H1 (cell line): ENCODE measurements at places on chromosomes 12 and 14. TPM values are rescaled to one million over a fixed set of nuclear protein-coding genes. Genes with fewer than 3 reads are reported as not detected.

Gene ALX1
- 0.73 and 0.80 TPM in 2 replicates for total RNA-seq

Gene ESRRB
- 0.45 and 0.48 TPM in 2 replicates for total RNA-seq

Gene GOLGA3
- 33.1 and 33.4 TPM in 2 replicates for total RNA-seq

Gene BEGAIN
- total RNA-seq, result 2.1 and 3.0 TPM in 2 replicates

Gene RNASE11
- not detected in 2 replicates for total RNA-seq

GRCh38 chr14:57957441-57957840 is 91.5 kb upstream of the SLC35F4 start:
- no peak for DNase-seq

DNA sequence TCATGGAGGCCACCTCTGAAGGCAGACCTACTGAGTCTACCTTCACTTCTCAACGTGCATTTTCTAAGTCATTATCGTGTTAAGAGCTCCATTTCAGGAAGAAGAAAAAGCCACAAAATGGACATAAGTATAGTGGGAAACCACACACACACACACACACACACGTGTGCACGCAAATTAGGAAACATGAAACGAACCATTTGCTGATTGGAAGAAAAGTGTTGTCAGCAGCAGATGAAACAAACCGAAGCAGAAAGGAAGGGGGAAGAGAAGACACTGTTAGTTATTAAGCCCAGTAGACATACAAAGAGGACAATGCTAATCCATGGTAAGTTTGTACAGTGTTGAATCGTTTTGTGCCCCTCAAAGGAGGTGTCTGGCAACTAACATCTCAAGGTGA is 9.9 kb upstream of the VPS33A start:
- DNase-seq, result no peak

DNA sequence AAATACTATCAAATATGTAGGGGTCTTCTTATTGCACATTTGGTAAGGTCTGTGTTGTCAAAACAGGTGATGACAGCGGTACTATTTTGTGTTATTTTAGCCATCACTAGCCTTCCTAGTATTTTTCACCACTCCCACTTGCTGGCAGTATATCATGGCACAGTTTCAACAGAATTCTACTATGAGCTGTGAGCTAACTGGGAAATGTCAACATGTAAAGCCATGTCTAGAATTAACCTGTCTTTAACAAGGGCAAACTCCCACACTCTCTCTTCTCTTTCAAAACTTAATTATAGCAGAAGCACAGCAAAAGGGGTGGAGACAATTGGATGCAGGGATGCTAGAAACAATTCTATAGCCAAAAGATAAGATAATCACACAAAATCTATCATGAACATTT is 253.4 kb downstream of the PAX9 start:
- no peak for DNase-seq

DNA sequence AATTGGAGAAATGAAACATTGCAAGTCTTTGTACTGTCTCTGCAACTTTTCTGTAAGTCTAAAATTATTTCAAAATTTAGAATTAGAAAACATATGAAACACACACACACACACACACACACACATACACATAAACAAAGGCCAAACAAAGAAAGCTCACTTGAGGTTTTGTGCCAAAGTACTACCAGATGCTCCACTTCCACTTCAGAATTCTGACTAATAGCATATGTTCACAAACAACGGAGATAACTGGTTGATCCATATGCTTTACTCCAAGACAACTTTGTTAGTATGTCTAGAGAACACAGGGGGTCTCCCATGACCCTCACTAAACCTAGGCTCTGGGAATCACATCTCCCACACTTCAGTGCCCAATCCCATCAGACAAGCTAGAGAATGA is 133.8 kb upstream of the CLEC14A start:
- no peak for DNase-seq

DNA sequence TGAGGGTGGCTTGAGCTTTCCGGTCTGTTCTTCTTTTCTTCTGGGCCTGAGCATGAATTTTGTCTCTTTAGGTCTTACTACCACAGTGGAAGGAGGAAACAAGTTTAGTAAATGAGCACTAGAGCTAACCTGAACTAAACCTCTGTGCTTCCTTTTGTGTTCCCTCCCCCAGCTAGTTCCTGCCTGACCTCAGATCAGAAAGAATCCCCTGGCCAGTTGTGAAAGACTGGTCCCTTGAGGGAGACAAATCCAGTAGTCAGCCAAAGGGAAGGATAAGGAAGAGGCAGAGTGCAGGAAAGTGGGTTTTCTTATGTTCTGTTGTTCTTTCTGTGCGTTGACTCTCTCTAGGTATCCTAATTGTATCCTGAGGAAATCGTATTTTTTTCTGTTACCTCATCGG is 17.5 kb downstream of the ZNF664 start:
- no peak for DNase-seq

DNA sequence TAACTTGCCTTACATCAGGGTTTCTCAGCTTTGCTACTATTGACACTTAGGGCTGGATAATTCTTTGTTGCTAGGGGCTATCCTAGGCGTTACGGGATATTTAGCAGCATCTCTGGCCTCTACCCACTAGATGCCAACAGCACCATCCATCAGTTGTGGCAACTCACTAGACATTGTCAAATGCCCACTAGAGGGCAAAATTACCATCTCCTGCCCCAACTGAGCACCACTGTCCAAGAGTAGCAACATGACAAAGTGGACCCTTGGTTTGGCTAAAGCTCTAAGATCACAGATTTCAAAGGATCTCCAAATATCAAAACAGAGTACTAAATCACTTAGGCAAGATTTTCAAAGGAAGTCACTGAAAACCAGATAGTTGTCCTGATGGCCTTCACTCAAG is 251.7 kb upstream of the TBX3 start:
- no peak for DNase-seq

GRCh38 chr14:103444837-103445524 is 59.8 kb downstream of the MARK3 start:
- DNase-seq, result no peak

GRCh38 chr14:51554339-51554920 is 97.3 kb upstream of the FRMD6 start:
- no peak for DNase-seq

GRCh38 chr12:10027721-10028120 is 2.8 kb upstream of the CLEC9A start:
- no peak for DNase-seq

GRCh38 chr14:60183138-60183537 is 17.9 kb upstream of the DHRS7 start:
- DNase-seq, result no peak
